Thoracic aorta (tissue), 2 donors: ENCODE measurements at places on chromosomes 5 and 9.

DNA sequence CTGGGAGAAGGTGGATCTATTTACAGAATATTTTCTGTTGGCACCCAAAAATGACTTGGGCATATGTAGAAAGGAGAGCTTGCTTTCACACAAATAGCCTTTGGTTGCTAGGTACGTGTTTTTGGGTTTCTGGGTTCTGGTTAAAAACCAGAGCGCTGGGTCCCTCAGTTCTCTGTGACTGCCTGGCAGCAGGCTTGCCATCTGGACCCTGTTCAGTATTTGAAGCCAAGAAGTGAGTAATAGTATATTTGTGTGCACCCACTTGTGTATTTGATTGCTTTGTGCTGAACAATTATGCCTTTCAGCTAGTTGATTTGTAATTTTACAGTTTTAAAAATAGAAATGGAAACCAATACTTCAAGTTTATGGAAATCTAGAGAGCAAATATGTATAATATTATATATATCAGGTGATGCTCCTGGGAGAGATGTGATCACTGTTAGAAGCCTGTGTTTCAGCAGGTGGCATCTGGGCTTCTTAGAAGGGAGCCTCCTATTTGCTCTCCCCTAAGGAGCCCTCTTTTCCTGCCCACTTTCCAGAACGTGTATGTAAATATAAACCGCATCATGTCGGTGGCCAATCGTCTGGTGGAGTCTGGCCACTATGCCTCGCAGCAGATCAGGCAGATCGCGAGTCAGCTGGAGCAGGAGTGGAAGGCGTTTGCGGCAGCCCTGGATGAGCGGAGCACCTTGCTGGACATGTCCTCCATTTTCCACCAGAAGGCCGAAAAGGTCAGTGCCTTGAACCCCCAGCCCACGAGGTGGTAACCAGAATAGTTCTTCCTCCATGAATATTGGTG lies 153.6 kb downstream of the TRIO start:
- no peak for DNase-seq

DNA sequence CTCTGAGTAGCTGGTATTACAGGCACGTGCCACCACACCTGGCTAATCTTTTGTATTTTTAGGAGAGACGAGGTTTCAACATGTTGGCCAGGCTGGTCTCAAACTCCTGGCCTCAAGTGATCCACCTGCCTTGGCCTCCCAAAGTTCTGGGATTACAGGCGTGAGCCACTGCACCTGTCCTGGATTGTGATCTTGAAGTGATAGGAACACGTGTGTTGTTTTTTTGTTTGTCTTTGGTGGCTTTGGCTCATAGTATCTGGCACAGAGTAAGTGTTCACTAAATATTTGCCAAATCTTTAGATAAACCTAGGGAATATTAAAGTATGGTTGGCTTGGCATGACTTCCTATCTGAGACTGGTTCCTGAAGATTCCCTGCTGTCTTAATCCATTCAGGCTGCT lies 172.7 kb downstream of the ARHGAP26 start:
- no peak for DNase-seq

DNA sequence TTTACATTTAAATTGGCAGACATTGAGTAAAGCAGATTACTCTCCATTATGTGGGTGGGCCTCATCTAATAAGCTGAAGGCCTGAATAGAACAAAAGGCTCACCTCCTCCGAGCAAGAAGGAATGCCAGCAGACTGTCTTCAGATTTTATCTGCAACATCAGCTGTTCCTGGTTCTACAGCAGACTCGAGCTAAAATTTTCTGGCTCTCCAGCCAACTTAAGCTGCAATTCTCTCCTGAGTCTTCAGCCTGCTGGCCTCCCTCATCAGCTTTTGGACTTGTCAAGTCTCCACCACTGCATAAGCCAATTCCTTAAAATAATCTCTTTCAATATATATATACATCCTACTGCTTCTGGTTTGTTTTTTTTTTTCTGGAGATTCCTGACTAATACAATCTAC lies 12.5 kb downstream of the TRPM3 start:
- DNase-seq = no peak

DNA sequence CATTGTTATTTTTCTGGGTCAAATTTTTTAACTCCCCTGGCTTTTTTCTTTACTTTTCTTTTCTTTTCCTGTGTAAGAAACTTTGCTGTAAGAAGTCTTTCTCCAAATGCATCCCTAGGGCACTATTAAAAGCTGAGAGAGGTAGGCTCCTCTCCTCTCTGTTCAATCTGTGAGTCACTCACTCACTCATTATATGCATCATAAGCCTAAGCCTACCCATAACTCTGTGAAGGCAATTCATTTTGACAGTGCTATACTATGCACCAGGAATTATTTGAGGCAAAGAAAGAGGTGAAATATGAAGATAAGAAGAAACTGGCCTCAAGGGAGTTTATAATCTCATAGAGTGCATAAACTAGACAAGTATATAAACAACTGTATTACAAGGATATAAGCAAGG lies 67.9 kb upstream of the PRR16 start:
- DNase-seq = no peak

- no peak for DNase-seq
Measured at GRCh38 chr9:75814667-75815066, 75.8 kb upstream of the PCSK5 start.

- DNase-seq = no peak
Measured at GRCh38 chr9:80294955-80295354, 723.2 kb downstream of the TLE4 start.
